H9 (cell line): ENCODE measurements at places on chromosomes 1 and 21.

DNA sequence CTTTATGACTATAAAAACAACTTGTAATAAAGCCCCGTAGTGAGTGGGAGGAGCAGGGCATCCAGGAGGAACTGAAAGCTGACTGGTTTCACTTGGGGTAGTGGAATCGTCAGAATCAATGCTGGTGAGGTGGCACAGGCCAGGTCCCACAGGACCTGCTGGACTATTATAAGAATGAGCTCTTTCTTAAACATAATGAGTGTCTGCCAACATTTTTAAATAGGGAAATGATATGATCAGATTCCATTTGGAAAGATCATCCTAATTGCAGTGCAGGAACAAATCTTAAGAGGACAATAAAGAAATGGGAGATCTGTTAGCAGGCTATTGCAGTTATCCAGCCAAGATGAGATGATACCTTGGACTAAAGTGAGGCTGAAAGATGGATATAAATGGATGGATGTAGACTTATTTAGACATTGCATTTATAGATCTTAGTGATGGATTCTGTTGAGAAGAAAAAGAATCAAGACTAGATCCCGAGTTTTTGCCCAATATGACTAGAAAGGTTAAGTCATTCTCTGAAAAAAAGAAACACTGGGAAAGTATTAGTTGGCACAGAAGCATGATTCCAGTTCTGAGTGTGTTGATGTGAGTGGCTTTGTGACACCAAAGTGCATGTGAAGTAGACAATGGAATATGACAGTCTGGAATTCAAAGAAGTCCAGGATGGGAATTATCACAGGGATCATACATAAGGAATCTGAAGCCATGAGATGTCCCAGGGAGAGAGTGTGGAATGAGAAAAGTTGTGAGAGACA is 153.3 kb upstream of the SGIP1 start:
- H3K36me3 ChIP-seq: peaks cover 34% of the 10 kb centered on the region
- H3K4me3 ChIP-seq: no peak overlapping the region
- no peak overlapping the region for H3K27ac ChIP-seq
- no peaks in the 10 kb centered on the region for H3K27me3 ChIP-seq
- H3K4me1 ChIP-seq: peaks cover 3% of the 10 kb centered on the region; the same call in 1 of the 2 replicates
- no peak for DNase-seq

DNA sequence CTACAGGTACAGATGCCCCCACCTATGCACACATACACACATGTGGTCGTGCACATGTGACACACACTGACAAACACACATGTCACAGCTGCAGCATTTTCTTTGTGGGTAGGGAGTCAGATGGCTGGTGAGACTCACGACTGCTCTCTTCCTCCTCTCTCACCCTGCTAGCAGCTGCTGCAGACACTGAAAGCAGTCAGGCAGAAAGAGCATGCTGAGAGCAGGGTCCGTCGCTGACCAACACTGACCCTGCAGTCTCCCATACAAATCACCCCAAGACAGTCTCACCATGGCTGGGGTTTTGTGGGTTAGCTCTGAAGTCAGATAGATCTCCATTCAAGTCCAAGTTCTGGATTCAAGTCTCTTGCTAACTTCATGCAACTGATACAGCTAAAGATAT is 188.3 kb downstream of the ASTN1 start:
- H3K4me3 ChIP-seq: no peak overlapping the region
- H3K27me3 ChIP-seq: no peaks in the 10 kb centered on the region
- H3K36me3 ChIP-seq: no peaks in the 10 kb centered on the region
- DNase-seq: no peak
- H3K4me1 ChIP-seq: no peaks in the 10 kb centered on the region

GRCh38 chr1:4702932-4703331 is 48.5 kb downstream of the AJAP1 start:
- H3K4me1 ChIP-seq: no peaks in the 10 kb centered on the region
- no peak overlapping the region for H3K27ac ChIP-seq
- no peaks in the 10 kb centered on the region for H3K27me3 ChIP-seq
- H3K4me3 ChIP-seq: no peak overlapping the region
- no peaks in the 10 kb centered on the region for H3K36me3 ChIP-seq

GRCh38 chr1:66505671-66506392 is 28.1 kb upstream of the SGIP1 start:
- no peak overlapping the region for H3K27ac ChIP-seq
- no peaks in the 10 kb centered on the region for H3K4me1 ChIP-seq
- no peaks in the 10 kb centered on the region for H3K27me3 ChIP-seq
- H3K36me3 ChIP-seq: no peaks in the 10 kb centered on the region
- H3K4me3 ChIP-seq: no peak overlapping the region
